ENCODE measurements at places on chromosomes 2 and 18.
A peak's percentile ranks its signal among the peaks of the same experiment; 100 is the strongest.

GRCh38 chr2:78779761-78780160 is 245.7 kb upstream of the REG3G start:
- no peak for DNase-seq

GRCh38 chr18:58525928-58526424 is 102.9 kb downstream of the ALPK2 start:
- no peak for DNase-seq

GRCh38 chr2:25076749-25077148 is 34.9 kb downstream of the EFR3B start:
- DNase-seq = no peak

DNA sequence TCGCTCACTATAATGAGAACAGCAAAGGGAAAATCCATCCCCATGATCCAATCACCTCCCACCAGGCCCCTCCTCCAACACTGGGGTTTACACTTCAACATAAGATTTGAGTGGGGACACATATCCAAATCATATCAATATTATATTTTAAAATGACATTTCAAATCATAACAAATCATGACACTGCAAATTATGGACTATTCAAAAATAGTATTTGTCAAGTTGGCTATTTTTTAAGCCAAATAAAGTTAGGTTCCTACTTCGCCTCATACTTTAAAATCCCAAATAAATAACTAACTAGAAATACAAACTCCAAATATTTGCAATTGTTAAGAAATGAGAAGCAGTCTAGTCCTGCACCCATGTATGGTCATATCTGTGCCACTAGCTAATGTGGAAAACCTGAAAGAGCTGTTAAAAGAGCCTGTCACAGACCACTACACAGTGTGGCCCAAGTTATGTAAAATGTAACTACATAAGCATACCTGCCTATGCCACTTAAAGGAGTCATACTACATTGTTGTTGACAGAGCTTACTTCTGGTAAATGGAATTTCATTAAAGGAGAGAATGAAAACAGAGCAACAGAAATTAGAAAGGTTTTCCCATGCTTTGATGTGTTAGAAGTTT is 334.7 kb upstream of the GULP1 start:
- no peak for DNase-seq

- DNase-seq = no peak
Observed at GRCh38 chr2:175769200-175769599, 232.9 kb downstream of the LNPK start.

- no peak for DNase-seq
Observed at GRCh38 chr2:10435820-10436204, 12.3 kb downstream of the ODC1 start.

DNA sequence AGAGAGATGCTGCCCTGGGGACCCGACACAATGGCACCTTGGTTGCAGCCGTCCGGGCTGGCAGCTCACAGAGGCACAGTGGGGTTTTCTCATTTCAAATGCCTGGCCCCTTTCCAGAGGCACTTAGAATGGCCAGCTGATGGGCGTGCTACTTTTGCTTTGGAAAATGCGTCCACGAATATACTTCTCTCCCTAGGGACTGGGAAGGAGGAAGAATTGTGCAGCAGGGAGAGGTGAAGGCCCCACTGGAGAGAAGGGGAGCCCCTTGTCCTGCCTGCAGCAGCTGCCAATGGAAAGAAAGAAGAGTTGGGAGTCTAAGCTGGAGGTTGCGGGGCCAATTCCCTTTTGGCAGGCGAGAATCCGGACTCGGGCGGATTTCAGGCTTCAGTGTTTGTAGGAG is 1.1 kb upstream of the MAL start:
- no peak for DNase-seq

GRCh38 chr2:240187989-240188590 is 47.6 kb upstream of the OTOS start:
- no peak for DNase-seq

- no peak for DNase-seq
Observed at GRCh38 chr18:77065221-77065981, 67.2 kb downstream of the MBP start.

- DNase-seq = no peak
Observed at GRCh38 chr18:5892823-5893431, 2.4 kb downstream of the TMEM200C start.

DNA sequence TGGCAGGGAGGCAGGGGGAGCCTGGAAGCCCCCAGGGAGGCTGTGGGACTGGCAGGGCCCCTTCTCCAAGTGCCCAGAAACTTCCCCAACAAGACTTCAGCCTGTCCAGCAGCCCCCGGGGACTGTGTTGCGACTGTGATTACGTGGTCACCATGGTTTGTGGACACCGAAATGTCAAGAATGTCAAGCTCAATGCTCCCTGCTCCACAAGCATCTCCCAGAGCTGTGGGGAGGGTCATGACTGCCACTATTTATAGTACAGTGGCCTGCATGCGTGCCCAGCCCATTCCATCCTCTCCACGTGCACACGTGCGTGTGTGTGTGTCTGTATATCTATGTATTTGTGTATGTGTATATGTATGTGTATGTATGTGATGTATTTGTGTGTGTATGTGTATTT is 93.8 kb upstream of the MBOAT2 start:
- DNase-seq = no peak

DNA sequence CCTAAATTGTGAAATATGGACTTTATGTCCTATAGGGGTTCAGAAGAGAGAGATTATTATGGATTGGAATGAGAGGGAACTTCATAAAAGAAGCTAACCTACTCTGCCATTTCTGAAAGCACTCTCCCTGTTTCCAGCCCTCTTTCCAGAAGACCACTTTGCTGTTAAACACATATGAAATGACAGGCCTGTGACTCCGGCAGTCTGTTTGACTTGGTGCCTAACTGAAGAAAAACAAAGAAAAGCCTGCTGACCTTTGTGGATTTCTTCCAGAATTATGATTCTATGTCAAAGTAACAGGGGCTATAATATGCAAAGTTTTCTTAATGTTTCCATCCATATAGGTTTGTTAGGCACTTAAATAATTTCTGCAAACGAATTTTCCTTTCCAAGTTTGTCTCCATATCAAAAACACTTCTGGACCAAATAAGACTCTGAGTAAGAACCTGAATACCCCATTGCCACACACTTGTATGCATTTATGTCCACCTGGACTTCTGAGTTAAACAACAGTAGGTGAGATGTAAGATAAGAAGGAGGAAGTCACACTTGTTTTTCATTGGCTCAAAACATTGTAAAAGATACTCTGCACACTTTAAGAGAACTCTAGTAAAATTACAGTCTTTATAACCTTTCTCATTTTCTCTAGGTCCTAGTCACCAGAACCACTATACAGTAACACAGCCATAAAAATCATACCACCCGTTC is 111.7 kb downstream of the PIEZO2 start:
- no peak for DNase-seq

GRCh38 chr2:75030218-75031009 is 72.0 kb downstream of the POLE4 start:
- DNase-seq = no peak

GRCh38 chr2:41913311-41913710 is 134.5 kb upstream of the PKDCC start:
- DNase-seq = no peak

- no peak for DNase-seq
Observed at GRCh38 chr2:20343128-20343527, 7.5 kb downstream of the PUM2 start.

DNA sequence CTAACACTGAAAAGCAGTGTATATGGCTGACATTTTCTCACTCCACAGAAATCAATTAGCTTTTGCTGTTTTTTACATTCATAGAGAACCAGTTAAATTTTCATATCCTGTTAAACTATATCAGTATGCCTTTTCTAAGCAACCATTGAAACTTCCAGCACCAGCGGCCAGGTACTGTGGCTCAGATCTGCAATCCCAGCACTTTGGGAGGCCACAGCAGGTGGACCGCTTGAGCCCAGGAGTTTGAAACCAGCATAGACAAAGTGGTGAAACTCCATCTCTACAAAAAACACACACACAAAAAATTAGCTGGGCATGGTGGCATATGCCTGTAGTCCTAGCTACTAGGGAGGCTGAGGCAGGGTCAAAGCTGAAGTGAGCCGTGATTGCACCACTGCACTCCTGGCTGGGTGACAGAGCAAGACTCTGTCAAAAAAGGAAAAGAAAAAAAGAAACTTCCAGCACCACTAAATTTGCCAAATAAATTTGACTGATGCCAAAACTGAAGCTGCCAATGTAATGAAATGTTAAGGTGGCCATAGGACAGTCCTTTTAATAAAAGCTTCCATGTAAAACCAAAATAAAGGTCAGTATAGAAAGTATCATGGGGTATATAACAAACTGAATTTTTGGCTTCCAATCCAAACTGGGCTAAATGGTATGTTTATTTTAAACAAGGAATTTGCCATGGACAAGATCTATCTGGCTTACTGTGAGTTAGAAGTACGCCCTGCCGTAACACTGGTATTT is 3.5 kb downstream of the SFT2D3 start:
- no peak for DNase-seq

DNA sequence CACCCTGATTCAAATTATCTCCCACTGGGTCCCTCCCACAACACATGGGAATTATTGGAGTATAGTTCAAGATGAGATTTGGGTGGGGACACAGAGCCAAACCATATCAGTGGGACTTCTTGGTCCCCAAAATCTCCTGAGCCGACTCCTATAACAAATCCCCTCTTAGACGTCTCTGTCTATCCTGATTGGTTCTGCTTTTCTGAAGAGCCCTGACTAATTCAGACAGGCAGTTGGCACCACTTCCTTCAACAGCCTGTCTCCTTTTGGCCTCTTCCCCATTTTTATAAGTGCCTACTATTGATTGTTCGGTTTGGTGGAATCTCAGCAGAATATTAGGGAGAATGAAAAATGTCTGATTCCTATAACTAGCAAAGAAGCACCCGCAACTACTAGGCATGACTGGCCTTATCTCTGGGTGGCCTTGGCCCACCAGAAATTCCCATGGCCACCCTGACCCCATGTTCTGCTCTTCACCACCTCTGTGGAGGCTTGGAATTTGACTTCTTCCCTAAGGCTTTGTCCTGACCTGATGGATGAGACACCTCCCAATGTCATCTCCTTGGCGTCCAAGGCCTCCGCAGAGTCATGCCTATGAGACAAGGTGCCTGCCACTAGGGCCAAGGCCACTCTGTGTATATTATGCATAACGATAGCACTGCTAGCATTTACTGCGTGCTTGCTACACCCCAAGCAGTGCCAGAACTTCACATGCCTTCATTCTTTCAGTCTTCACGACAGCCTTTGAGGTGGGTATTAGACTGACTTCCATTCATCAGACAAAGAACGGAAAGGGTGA is 218.9 kb upstream of the COPS8 start:
- DNase-seq = peak; percentile 44

DNA sequence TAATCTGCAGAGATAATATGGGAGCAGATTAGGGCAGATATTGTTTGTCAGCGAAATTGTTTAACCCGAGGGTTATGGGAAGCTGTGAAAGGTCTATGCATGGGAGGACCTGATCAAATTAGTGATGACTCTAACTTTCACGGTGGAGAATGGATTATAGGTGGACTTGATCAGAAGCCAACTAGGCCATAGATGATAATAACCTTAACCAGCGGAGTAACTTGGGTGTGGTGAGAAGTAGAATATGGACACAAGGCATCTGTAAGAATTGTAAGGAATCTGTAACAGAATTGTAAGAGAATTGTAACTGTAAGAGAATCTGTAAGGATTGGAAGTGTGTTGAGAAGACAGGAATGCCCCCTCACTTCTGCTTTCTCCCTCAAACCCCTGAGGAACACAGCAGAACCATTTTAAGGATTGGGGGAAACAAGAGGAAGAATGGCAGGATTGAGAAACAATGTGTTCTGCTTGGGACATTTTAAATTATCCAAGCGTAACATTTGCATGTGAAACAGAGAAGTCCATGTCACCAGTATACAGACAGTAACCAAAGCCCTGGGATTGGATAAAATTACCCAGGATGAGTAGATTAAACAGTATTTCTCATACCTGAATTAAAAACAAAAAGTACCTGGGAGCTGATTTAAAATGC is 14.9 kb upstream of the SLC39A10 start:
- DNase-seq = no peak

DNA sequence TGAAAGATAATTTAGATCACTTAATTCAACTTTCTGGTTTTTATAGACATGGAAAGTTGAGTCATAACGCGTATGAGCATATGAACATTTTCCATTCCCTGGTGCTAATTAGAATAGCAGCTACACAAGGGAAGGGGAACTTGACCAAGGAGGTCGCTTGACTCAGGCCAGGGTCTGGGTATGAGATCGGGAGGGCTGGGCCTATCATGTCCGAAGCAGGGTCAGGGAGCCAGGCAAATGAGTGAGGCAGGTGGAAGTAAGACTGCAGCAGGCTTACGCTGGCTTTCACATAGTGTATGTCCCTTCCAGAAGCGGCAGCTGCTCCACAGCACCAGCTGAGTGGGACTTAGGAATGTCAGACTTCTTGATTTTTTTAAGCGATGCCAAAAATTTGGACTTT is 14.7 kb downstream of the RALB start:
- DNase-seq = no peak

- DNase-seq = peak; percentile 83
Observed at GRCh38 chr18:48975817-48976649, 25.3 kb upstream of the SMAD7 start.

- DNase-seq = no peak
Observed at GRCh38 chr2:98570356-98570755, 38.0 kb downstream of the COA5 start.

GRCh38 chr2:196289000-196289399 is 117.6 kb upstream of the STK17B start:
- no peak for DNase-seq

- DNase-seq = no peak
Observed at GRCh38 chr2:1647417-1648240, 96.7 kb downstream of the PXDN start.

DNA sequence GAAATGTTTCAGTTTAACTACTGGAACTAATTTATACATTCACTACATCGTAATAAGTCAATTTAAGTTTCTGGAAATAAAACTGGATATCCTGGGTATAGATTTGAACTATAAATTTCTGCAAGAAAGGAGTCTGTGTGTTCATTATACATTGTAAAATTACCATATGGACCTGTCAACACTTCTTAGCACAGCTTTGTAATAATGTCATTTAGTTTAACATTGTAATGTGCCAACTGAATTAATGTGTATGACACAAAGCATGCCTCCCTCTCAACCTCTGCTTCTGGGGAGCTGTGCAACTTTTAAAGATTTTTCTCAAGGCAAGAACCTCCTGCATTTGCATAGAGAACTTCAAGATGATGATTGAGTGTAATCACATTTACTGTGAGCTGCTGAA is 213.7 kb upstream of the GALNT5 start:
- no peak for DNase-seq

- no peak for DNase-seq
Observed at GRCh38 chr18:8299054-8299980, 309.9 kb upstream of the RAB12 start.

- DNase-seq = no peak
Observed at GRCh38 chr2:164831887-164832286, 9.7 kb downstream of the COBLL1 start.

DNA sequence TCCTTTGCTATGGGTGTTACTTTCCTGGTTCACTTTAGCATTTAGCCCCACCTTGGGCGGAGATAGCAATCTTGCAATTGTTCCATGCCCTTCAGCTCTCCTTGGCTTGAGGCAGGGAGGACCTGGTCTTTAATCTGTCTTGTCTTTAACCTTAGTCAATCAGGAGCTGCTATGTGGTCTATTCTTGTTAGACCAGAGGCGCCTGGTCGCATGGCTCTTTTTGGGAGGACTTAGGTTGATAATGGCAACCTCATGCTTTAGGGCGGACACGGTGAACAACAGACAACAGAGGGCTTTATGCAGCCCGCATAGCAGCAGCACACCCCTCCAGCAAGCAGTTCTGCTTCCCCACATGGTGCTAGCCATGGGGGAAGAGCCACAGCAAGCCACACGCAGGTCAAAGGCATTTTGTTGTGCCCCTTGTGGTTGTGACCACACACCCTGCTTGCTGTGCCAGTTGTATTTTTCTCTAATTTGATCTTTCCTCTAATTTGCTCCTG is 17.7 kb upstream of the ZDBF2 start:
- DNase-seq = no peak
